Activated CD4-positive, alpha-beta T cell treated with anti-CD3 and anti-CD28 coated beads, Interleukin-2, amount 50 U/mL, for 16 hours (primary cell): ENCODE measurements at places on chromosomes 5 and 9.

GRCh38 chr5:33594006-33594405 lies 153.2 kb downstream of the TARS1 start:
- no peak for DNase-seq

GRCh38 chr5:168327994-168328393 lies 36.5 kb downstream of the WWC1 start:
- no peak for DNase-seq

- DNase-seq = no peak
Observed at GRCh38 chr5:109945723-109946480, 256.2 kb downstream of the MAN2A1 start.

GRCh38 chr5:80318212-80318611 lies 1.6 kb upstream of the SPZ1 start:
- no peak for DNase-seq

GRCh38 chr5:61401726-61402125 lies 69.7 kb downstream of the ZSWIM6 start:
- DNase-seq = no peak

DNA sequence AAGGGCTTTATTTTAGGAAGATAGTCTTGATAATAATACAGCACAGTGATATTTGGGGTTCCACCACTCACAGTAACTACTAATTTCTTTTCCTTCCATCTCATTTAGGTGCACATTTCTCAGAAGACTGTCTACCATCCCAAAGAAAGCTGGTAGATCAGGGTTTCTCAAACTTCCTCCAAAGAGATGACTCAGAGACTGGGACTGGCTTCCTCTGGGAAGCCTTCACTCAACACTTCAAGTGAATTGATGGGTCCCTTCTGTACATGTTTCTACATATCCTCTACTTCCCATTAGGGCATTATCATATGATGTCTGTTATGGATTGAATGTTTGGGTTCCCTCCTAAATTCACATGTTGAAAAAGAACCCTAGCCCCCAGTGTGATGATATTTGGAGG lies 138.5 kb downstream of the SPOCK1 start:
- no peak for DNase-seq

GRCh38 chr5:134188092-134188491 lies 11.3 kb upstream of the SKP1 start:
- no peak for DNase-seq

DNA sequence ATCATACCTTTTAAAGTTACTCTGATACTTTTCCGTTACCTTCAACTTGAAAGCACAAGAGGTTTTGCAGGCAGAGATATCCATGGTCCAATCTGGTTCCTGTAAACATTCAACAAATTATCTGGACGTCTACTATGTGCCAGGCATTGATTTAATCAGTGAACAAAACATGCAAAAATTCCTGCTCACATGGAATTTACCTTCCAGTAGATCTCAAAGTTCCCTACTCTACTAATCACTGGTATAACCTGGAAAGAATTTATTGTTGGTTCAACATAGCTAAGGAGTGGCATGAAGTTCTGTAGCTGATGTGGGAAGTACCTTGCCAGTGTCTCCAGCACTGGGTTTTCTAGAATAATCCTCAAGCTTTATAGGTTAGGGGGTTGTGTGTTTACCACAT lies 9.8 kb downstream of the OCLN start:
- DNase-seq = no peak

GRCh38 chr9:99807956-99808355 lies 13.7 kb upstream of the NR4A3 start:
- DNase-seq = no peak

DNA sequence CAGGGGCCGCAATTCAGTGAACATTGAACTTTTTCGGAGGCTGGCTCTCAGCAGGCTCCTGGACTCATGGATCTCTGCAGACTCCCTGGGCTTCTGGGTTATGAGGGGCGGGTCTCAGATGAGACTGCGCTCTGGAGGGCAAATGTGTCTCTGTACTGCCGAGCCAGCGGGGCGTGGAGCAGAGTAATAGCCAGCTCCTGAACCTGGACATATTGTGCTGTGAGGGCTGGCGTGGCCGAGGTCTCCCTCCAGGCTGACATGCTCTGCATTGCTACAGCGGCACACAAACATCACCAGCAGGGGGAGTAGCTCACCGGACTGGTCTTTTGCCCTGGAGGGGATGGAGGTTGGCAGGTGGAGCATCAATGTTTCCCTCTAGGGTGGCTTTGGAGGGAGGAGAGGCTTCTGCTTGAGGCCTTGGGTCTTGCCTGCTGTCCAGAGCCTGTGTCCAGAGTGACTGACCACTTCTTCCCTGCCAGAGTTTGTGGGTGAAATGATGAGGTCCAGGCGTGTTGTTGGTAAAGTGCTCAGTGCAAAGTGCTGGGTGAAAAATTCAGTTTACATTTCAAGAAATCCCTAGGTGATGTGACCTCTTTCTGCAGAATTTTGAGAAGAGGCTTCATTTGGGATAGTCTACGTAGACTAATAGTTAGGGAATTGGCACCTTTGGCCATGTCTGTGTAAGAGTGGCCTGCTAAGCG lies 10.9 kb upstream of the GADD45G start:
- peak; percentile 72 for DNase-seq

DNA sequence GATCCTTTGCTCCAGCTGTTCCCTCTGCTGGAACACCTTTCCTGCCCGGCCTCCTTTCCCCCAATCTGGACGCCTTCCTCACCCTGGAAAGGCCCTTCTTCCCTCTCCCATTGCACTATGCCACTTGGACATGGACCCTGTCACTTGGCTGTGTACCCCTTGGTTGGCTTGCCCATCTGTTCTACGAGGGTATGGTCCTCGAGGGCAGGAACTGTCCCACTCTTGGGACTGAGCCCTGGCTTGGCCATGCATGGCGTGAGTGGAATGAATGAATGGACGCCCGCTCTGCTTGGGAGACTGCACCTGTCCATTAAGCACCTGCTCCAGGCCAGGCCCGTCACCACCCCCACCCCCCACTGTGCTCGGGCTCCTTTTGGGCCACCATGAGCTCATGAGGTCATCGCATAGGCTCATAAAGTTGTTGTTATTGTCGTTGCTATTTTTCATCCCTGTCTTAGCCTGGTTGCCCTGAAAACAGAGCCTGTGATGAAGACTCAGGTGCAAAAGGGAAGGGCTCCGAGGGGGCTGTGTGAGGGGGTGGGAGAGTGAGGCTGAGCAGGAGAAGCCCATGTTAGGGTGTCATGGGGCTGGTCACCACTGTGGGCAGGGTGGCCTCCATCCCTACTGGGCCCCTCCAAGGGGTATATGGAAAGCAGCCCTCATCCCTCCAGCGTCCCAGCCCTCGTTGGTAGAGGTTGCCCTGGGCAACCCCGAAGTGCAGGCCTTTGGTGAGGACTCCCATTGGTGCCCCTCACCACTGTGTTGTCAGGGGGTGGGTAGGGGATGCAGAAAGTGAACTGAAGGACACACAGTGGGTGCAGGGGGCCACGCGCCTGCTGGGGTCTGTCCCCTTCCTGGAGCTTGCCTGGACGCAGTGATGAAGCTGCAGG lies 57.2 kb upstream of the IER5L start:
- DNase-seq = no peak

DNA sequence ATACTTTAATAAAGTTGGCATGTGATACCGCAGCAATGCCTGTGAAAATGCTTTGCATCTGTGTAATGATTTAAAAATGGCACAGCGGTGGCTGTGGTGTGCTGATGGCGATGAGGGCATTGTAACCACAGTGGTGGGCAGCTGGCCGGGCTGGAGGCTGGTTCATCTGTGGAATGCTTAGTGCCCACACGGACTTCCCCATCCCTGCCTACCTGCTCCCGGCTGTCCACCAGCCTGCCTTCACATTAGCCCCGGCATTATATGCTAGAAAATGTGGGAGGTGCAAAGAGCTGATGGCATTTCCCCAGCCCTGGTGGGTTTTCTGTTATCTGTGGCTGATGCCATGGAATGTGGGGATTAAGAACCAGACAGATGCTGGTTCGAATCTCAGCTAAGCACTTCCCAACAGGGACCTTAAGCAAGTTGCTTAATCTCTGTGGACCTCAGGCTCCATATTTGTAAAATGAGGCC lies 2.9 kb upstream of the NDST1 start:
- no peak for DNase-seq

DNA sequence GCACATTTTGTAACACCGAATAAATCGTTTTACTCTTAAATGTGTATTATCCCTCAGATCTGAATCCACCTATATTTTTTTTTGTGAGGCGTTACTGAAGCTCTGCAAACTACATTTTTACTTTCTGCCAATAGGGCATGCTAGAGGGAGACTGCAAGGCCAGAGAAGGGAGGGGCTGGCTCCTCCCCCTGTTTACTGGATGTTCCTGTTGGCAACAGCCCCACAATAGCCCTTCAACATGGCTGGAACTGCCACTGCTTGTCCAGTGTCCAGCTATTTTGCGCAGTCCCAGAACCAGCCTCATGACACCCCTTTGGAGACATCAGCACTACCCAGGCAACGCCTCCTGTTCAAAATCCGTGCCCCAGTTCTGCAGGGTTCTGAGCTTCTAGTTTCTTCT lies 85.4 kb upstream of the MIER3 start:
- no peak for DNase-seq

GRCh38 chr5:132464156-132464939 lies 26.2 kb downstream of the IRF1 start:
- DNase-seq = no peak

GRCh38 chr9:132892400-132892799 lies 13.7 kb downstream of the SPACA9 start:
- DNase-seq = no peak

- DNase-seq = no peak
Observed at GRCh38 chr5:144017119-144017518, 153.3 kb downstream of the YIPF5 start.

- peak; percentile 36 for DNase-seq
Observed at GRCh38 chr5:108521841-108522506, 140.1 kb upstream of the FBXL17 start.

GRCh38 chr9:98280574-98280973 lies 25.1 kb upstream of the TBC1D2 start:
- DNase-seq = no peak

DNA sequence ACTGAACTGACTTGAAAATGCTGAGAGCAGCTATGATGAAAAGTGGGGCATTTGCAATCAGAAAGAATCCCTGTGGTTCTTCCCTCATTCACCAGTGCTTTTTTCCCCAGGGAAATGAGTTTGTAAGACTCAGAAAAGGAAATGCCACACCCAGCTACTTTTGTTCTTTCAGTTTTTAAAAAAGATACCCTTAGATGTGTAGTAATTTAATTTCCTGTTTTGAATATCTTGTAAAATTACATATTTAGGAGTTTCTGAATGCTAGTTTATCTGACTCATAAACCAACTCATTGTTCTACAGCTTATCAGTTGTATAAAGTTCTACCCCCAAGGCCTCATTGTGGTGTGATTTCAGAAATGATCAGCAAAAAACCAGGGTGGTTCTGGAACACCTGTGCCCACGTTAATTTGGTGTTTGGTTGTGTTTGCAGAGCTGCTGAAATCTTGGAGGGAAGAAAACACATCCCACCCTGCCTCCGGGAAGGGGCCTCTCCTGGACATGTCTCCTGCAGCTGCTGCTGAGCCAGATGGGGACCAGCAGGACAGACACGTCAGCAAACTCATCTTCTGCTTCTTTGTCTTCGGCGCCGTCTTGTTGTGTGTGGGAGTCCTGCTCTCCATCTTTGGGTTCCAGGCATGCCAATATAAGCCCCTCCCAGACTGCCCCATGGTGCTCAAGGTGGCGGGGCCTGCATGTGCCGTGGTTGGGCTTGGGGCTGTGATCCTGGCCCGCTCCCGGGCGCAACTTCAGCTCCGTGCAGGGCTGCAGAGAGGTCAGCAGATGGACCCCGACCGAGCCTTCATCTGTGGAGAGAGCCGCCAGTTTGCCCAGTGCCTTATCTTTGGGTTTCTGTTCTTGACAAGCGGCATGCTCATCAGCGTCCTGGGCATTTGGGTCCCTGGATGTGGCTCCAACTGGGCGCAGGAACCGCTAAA lies 2.8 kb downstream of the TMEM171 start:
- DNase-seq = peak; percentile 4

GRCh38 chr5:153863951-153864350 lies 174.8 kb downstream of the FAM114A2 start:
- no peak for DNase-seq

DNA sequence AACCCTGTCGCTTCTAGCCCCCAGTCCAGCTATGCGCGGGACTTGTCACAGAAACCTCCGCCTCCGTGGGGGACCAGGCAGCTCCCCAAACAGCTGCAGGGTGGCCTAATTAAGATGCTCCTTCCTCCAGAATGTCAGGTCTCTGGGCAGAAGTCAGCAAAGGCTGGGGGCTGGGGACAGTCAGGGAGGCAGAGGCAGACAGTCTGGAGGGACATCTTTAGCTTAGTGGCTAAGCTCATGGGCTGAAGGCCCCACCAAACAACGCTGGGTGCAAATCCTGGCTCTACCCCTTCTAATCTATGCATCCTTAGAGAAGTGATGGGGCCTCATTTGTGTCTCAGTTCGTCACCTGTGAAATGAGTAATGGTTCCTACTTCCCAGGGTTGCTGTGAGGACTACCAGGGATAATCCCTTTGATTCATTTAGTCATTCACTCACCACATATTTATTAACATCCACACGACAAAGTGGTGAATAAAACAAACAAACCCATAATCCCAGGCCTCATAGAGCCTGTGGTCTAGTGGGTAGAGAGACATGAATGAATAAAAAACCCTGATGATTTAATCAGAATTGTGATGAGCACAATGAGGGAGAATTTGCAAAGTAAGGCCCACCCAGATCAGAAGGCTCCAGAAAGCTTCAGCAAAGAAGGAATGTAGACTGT lies 20.2 kb upstream of the MED27 start:
- DNase-seq = no peak

- DNase-seq = no peak
Observed at GRCh38 chr9:126165755-126166154, 160.9 kb upstream of the MVB12B start.

GRCh38 chr5:148228392-148228984 lies 9.8 kb upstream of the MARCOL start:
- DNase-seq = peak; percentile 19

DNA sequence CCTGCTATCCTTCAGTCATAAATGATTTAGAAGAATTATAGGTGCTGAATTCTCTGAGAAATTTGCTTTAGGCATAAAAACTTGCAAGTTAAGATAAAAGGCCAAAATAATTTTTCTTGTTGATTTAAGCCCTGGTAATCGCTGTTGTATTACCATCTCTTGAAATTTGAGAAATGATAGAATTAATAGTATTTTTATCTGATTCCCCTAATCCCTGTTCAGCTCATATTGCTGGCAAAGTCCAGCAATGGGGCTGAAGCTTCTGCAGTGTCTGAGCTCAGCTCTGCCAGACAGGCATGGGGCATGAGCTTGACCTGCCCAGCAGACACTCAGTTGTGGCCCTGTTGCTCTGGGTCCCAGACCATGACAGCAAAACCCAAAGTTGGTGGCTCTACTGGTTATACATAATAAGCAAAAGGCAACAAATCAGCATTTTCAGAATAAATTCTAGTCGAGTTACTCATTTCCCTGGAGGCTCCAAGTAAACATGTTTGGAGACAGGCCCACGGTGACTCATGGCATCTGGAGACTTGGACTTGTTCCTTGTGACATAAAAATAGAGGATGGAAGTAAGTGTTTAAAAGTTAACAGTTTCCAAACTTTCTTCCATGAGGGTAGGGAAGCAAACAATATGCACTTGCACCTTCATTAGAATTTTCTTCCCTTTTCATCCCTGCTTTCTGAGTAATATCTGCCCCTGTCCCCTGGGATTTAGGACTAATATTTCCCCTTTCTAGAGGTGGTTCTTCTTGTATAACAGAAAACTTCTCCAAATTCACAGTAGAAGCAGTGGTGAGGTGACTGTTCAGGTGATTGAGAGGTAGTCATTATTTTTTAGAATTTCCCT lies 60.2 kb upstream of the SLC2A8 start:
- no peak for DNase-seq
